M059J (cell line): ENCODE measurements at places on chromosomes 13 and 19.

GRCh38 chr13:53601113-53601512, 572.5 kb downstream of the OLFM4 start:
- no peak for DNase-seq

DNA sequence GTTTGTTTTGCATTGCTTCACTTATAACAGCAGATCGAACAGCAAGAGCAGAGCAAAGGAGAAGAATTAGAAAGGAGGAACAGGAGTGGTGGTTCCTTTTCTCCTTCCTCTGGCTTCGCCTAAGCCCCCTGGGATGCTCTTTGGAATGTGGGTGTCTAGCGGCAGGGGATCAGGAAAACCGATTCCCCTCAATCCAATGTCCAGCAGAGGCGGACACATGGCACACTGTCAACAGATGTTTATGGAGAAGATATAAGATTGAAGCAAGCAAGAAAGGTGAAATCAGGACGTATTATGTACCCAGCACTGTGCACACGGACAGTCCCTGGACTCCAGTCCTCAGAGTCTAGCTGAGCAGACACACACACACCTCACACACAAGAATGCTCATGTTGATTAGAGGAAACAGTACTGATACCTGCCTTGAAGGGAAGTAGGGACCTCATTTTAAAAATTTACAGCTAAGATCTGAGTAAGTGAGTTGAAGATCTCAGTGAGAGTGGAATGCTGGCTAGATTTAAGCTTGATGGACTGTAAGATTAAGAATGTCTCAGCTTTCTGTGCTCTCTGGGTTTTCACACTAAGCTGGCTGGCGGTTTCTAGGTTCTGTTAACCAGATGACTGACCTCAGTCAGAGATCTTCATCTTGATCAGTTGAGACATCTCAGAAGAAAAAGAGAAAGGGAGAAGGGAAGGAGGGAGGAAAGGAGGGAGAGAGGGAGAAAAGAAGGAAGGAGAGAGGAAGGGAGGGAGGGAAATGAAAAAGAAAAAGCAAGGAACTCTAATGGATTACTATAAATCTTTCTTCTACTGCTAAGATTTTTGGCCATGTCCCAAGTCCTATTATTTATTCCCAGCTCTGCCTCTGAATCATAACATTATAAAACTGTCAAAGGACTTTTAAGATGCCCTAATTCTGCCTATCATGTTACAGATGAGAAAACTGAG, 44.8 kb downstream of the FLT1 start:
- DNase-seq = peak; percentile 56

DNA sequence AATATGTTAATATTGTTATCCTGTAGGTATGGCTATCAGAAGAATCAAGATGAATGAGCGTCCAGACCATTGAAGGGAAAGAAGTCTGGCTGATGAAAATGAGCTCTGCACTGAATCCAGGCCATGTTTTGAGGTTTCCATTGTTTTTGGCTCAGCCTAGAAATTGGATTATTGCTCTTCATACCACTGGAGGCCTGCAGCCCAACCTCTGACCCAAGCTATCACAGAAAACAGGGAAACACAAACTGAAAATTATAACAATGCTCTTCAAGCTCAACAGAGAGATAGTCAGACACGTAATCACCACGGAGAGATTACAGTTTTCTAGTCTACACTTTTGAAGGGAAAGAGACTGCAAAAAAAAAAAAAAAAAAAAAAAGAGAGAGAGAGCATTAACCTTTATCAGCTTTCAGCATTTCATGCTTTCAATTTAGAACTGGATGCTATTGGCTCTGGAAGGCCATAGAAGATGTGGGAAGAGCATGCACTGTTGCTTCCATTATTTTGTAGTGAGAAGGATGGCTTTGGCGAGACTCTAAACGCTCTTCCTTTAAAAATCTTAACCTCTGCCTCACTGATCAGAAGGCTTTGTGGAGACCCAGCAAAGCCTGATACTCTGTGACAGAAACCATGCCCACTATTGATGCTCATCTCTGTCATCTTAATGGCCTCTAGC, 10.8 kb downstream of the EDNRB start:
- no peak for DNase-seq

DNA sequence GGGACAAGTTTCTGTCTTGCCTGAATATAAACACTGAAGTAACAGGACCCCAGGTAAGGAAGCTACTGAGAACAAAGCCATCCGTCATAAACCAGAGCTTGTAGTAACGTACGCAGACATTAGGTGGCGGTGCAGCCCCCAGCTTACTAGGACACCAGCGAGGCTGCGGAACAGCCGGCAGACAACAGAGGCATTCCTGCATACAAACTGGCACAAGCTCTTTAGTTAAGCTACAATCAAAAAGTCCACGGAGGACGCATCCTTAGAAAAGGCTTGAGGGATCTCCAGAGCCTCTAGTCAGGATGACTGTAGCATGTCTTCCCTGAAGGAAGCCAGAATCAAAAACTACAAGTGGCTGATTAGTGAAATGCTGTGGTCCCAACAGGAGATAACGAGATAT, 26.2 kb downstream of the ZNF160 start:
- no peak for DNase-seq

GRCh38 chr13:64314331-64314730, 2898.7 kb upstream of the PCDH20 start:
- DNase-seq = no peak

DNA sequence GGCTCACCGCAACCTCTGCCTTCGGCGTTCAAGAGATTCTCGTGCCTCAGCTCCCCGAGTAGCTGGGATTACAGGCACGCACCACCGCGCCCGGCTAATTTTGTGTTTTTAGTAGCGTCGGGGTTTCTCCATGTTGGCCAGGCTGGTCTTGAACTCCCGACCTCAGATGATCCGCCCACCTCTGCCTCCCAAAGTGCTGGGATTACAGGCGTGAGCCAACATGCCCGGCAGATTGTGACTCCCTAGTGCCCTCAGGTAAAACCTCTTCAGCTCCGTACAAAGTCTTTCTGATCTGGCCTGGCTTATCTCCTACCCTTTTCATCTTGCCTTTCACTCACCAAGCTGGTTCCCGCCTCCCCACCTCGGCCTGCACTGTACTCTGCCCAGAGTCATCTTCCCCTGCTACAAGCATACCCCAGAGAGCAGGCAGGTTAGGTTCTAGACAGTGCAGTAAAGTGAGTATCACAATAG, 15.0 kb downstream of the BICRA start:
- no peak for DNase-seq

GRCh38 chr19:1860042-1860775, 3.2 kb downstream of the KLF16 start:
- DNase-seq = peak; percentile 61

DNA sequence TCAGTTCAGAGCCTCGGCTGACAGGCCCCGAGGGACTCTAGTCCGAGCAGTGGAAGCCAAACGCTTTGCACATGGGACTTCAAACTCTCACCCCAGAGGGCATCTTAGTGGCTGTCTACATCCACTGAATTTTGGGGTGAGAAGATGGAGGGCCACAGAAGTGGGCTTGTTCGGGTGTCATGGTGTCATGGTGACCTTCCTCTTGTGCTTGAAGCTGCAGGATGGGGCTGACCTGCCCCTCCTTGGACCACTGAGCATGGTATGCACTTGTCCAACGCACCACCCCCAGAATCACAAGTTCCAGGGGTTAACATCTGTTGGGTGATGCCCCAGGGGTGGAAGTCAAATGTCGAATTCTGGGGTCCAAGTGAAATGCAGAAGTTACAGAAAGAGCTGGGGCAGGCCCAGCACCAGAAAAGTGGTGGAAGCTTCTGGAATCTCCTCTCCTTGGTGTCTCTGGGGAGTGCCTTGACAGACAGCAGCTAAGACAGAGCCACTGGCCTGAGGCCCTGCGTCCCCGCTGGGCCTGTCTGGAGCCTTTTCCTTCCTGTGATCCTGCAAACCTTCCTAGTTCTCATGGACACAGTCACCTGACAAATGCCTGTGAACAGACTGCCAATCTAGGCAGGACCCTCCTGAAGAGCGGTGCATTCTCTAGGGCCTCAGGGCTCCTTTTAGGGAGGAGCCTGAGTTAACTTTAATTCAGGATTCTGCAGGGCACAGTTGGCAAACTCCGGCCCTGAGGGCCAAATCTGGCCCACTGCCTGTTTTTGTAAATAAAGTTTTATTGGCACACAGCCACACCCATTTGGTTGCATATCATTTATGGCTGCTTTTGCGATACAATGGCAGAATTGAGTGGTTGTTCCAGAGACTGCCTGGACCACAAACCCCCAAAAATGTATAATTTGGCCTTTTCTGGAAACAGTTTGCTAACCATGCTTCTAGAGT, 65.1 kb upstream of the RANBP3 start:
- DNase-seq = no peak

DNA sequence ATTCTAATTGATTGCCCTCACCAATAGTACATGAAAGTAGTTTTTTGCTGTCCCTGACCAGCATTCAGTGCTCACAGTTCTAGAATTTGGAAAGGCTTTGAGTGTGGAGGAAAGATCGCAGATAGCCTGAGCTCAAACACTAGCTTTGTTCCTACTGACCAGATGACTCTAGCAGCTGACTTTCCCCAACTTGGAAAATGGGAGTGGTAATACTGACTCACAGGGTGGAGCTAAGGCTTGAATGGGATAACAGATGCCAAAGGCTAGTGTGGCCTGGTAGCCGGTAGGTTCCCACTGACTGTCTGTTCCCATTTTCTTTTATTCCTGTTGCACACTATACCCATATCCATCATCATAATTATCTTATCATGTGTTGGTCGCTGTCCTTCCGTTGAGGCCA, 3.7 kb downstream of the ZSCAN22 start:
- DNase-seq = peak; percentile 71

GRCh38 chr13:85313761-85314503, 485.3 kb downstream of the SLITRK6 start:
- DNase-seq = peak; percentile 90

DNA sequence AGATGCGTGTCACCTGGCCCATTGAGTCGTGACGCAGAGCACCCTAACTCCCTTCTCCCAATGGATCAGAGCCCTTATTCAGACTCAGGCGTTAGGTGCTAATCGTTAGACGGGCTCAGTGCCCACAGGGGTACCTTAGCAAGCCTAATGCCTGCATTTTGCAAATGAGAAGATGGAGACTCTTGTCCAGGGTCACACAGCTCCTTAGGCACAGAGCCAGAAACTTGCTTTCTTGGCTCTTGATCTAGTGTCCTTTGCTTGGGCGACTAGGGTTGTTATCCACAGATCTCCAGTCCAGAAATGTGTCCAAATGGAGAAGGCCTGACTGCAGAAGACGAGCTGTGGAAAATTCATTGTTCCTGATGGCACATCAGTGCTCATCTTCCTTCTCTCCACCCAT, 85.1 kb downstream of the C13orf42 start:
- no peak for DNase-seq

- no peak for DNase-seq
Measured at GRCh38 chr13:21243045-21243897, 66.8 kb downstream of the MRPL57 start.

DNA sequence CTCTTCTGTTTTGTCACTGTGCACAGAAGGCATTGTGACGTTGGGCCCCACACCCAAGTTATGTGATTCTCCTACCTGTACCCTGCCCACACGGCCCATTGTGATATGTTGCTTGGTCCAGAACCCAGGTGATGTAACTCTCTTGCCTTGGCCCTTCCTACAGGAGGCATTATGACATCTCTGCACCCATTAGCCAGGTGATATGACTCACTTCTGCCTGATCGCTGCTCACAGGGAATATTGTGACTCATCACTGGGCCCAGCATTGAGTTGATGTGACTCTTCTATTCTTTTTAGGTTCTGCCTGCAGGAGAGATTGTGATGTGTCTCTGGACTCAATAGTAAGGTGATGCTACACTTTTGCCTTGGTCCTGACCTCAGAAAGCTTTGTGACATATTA, 65.4 kb upstream of the ZNF91 start:
- peak; percentile 62 for DNase-seq

DNA sequence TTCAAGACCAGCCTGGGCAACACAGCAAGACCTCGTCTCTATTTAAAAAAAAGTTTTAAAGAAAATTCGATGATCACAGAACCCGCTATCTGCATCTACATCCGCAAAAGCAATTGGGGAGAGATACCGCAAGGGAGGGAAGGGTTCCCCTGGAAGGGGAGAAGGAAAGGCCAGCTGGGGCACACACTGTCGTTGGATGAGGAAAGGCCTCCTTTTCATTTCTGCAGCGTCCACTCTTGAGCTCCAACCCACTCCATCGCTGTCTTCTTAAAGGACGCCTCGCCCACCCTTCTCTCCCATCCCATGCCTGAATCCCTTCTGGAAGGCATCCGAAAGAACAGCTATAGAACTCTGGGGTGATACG, 3.2 kb upstream of the PRKCG start:
- DNase-seq = no peak

GRCh38 chr19:13795595-13796300, 505 bp downstream of the ZSWIM4 start:
- peak; percentile 76 for DNase-seq

GRCh38 chr19:37867831-37868230, 38.6 kb downstream of the WDR87 start:
- DNase-seq = peak; percentile 59

DNA sequence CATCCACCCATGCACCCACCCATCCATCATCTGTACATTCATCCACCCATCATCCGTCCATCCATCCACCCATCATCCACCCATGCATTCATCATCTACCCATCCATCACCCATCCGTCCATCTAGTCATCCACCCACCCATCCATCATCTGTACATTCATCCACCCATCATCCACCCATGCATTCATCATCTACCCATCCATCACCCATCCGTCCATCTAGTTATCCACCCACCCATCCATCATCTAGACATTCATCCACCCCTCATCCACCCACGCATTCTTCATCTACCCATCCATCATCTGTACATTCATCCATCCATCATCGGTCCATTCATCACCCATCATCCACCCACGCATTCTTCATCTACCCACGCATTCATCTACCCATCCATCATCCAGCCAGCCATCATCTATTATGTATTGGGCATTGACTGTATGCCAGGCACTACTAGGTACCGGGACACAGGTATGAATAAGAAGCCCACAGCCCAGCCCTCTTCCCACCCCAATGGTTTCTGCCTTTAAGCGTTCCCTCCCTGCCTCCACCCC, 16.7 kb upstream of the GALP start:
- no peak for DNase-seq

DNA sequence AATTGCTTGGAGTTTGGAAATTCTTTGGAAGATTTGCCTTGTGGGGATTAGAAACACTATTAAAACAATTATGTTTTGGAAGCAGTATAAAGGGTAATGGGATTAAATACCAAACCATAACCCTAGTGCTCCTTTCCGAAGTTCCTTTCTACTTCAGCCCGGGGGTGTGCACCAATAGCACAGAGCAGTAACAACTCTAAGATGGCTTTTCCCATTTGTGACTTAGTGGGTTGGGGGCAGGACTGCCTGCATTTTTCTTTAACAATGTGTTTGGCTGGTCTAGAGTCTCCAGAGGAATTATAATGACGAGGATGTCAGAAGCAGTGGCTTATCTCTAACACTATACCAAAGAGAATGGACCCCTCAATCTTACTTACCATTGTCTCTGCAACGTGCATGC, 11.9 kb upstream of the IL17D start:
- DNase-seq = no peak

- peak; percentile 68 for DNase-seq
Measured at GRCh38 chr19:14502334-14503092, 6.6 kb upstream of the GIPC1 start.

- DNase-seq = no peak
Measured at GRCh38 chr13:98918771-98919170, 59.1 kb downstream of the DOCK9 start.

- DNase-seq = no peak
Measured at GRCh38 chr19:38674388-38675171, 27.1 kb downstream of the ACTN4 start.

GRCh38 chr19:11971041-11971440, 6.2 kb downstream of the ZNF763 start:
- DNase-seq = no peak
